ENCODE measurements at places on chromosomes 4 and X. TPM values are rescaled to one million over a fixed set of nuclear protein-coding genes. Genes with fewer than 3 reads are reported as not detected.

COL25A1 gene
- total RNA-seq: 62.1 TPM

HELT gene
- total RNA-seq: 1.6 TPM

XKRX gene
- total RNA-seq: 0.23 TPM

REPS2 gene
- 26.3 TPM for total RNA-seq

NHSL2 gene
- total RNA-seq: 4.8 TPM

SH3TC1 gene
- 2.3 TPM for total RNA-seq

MAP7D2 gene
- 25.1 TPM for total RNA-seq

AADAT gene
- total RNA-seq: 31.6 TPM

BEND2 gene
- total RNA-seq: not detected

PPEF2 gene
- total RNA-seq: not detected

SMIM10 gene
- 2.1 TPM for total RNA-seq

RNF150 gene
- total RNA-seq: 31.6 TPM

CFP gene
- total RNA-seq: 1.4 TPM

Measured in diencephalon (tissue), 1 donor.